ENCODE measurements at places on chromosomes 12 and 14.

DNA sequence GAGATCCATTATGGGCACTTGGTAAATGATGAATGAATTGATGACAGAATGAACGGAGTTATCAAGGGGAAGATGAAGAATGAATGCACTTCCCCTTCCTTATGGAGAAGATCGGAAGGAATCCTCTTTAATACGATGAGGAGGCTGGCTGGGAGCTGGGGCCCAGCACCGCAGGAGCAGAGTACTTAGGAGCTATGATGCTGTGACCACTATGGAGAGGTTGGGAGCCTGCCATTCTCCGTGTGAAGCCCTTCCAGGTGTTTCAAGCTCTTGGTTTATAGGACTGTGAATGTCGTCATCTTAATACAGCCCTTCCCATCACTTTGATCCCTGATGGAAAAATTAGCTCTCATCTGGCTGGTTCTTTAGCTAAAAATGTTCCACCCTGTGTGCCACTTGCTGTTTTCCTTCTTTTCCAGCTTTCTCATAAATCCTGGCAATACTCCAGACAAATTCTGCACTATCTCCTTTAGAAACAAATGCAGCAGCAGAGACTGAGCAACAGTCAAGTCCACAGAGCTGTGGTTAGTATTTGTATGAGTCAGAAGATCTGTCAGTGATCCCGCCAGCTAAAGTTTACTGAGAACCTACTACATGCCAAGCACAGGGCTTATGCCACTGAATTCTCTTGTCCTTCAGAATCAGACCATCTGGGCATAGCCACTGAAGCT, 263.1 kb upstream of the CRY1 start:
- no peak for DNase-seq

DNA sequence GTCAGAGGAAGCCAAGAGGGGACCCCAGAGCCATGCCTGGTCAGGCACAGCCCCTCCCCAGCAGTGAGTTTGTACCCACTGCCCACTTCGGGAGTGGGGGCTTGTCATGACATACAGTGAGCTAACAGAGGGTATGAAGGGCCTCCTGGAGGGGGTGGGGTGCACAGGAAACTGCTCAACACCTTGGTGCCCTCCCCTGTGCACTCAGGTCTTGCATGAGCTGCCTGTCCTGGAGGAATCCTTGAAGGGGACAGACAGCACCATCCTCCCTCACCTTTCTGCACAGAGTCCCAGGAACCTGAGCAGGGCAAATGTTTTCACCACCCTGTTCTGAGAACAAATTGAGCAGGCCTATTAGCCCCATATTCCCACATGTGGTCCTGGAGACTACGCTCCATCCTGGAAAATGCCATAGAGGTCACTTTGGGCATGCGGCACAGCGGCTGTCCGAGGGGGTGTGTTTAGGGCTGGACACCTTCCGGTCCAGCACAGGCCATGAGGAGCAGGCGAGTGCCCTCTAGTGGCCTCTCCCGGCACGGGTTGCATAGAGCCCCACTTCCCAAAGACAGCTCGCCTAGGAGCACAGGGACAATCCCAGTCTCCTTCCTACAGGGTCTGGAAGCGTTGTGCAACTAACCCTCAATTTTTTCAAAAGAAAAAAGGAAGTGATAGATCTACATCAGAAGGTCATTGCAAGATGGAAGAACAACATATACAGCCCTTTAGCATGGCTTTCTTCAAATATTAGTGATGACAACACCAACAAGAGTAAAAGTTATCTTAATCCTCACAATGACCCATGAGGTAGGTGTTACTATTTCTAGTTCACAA, 31.9 kb upstream of the ZFP36L1 start:
- no peak for DNase-seq

DNA sequence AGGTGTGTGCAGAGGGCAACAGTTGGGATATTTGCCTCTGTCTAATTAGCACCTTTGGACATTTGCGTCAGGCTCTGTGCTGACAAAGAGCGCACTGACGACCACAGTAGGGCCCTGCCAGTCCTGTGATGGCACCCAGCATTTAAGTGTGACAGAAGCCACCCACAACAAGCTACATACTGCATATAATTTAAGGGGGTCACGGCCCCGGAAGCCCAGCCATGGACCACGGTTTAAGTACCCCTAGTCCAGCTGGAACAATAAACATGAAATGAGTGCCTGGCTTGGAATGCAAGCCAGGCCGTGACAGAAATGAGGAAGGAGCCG, 16.8 kb upstream of the DYNC1H1 start:
- DNase-seq: no peak

GRCh38 chr14:99872786-99873440, 79.7 kb downstream of the EML1 start:
- DNase-seq: no peak

DNA sequence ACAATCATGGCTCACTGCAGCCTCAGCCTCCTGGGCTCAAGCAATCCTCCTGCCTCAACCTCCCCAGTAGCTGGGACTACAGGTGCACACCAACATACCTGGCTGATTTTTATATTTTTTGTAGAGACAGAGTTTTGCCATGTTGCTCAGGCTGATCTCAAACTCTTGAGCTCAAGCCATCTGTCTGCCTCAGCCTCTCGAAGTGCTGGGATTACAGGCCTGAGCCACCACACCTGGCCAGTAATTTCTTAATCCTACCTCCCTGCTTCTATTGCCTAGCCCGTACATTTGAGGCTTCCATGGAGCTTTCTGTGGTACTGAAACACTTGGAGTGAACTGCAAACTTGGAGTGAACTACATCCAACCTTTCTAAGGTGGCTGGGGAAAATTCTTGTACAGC, 20.7 kb downstream of the SLC35E3 start:
- no peak for DNase-seq

DNA sequence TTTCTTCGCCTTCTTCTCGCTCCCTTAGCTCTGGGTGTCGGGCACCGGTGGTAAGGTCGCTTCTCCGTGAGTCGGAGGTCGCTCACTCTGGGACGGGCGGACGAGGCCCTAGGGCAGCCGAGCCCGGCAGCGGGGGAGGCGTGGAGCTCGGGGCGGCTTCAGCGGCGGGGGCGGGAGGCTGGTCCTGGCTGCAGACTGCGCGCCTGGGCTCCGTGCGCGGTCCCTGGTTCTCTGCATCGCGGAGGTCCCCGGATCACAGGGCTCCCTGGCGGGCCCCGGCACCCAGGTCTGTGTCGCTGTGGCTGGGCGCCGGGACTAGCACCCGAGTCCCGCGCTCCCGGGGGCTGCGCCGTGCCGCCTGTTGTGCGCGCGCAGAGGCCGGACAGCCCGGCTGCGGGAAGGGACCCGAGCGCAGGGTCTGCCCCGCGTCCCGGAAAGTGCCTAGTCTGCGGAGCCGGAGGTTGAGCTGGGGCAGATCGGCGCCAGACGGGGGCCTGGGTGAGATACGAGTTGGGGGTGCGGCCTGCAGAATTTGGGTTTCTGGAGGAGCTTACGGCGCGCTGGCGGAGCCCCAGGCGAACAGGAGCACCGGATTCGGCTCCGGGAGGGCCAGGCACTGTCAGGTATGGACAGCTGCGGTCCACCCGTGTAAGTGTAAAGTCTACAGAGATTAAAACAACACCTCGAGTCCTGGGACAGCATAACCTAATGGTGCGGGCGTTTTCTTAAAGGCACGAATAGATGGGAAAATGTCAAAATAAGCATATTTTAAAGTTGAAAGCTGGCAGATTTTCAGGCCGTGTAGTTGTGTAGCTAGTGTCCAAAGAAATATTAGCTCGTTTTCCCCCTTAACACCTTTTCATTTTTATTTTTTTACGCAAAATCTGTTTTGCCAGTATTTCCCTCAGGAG, 713 bp downstream of the FRMD6 start:
- no peak for DNase-seq

- no peak for DNase-seq
These were observed 235.8 kb upstream of the TMTC1 start for GRCh38 chr12:30019366-30020140.

DNA sequence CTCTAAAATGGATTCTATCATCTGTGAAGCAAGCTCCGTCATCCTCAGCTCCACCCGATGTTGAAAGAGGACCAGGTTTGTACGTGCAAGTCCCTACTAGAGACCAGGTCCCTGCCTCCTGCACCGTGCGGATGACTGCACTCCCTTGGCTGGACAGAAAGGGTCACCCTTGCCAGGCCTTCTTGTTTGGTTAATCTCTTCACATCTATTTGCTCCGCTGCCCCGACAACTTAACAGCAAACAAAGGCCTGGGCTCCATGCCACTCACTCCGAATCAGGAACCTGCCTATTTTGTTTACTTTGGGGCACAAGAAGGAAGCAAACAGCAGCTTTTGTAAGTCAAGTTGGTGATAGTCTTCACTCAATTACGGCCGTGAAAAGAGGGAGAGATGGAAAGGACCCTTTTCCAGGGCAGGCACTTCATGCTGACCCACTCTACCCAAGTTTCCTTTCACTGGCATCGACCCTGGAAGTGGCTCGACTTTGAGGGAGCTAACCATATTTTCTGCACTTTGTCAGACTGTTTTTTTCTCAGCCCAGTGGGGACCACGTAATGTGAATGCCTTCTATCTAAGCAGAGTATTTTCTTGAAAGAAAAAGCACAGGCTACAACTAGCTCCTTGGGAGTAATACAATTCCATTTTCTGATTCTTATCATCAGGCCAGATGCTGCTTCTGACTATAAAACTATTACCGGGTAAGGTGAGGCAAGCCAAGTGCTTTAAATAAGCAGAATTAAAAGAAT, 202.6 kb downstream of the FOXN3 start:
- no peak for DNase-seq

DNA sequence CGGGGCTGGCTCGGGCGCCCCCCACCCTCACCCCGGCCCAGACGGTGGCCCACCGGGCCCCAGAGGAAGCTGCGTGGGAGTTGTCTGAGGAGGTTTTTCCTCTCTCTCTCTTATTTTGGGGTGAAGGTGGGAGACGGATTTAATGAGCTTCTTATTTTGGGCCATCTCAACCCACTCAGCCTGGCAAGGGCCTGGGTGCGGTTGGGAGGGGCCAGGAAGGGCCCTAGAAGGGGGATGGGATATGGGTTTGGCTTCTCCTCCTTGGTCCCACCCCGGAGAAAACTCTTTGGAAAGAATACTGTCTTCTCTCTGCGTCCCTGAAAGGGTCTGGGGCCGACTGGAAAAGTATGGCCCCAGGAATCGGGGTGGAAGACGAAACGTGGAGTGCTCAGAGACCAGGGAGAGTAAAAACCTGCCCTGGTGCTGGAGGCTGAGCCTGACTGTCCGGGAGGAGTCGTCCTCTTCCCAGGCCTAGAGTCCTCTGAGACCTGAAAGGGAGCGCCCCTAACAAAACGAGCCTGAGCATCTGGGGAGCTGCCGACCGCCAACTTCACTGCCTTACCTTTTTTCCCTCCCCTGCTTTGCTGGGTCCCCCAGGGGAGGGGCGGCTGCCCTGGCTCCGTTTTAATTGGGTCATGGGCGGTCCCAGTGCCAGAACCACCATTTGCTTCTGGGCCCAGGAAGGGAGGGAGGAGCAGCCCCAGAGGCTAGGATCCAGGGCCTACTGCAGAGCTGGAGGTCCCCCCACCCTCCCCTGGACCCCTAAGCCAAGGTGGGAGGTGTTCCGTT, 1.6 kb downstream of the MMP14 start:
- DNase-seq: no peak

DNA sequence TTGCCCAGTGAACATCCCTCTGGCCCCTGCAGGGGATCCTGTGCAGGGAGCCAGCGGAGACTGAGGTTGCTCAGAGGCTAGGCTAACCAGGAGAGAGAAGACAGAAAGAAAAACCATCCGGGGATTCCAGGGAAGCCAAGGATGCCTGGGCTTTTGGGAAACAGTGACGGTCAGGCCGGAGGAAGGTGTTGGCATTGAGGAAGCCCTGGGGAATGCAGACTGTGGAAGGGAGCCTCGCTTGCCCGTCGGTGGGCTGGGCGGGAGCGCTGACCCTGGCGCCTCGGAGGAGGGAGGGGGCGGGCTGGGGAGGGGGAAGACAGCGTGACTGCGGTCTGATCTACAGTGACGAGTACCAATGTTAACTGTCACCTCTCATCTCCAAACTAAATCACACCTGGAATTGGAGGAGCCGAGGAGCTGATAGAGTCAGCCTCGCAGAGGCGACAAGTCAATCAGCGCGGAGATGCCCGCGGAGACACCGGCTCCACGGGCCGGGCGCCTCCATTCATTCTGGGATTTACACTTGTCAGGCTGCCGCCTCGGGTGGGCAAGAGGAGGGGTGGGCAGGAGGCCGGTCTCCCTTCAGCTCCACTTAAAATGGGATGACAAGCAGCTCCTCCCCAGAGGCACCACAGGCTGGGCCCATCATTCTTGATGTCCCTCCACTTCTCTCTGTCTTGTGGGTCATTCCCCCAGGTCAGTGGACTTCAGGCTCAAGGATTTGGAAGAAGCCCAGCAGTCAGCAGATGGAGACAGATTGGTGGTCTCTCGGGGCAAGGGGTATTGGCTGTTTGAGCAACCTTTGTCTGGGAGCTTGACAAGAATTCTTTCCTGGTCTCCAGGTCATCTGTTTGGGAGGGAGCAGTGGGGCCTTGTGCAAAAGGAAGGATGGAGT, 20.4 kb upstream of the GPATCH2L start:
- no peak for DNase-seq

- peak; percentile 74 for DNase-seq
These were observed at the start of gene HOXC10 for GRCh38 chr12:53984901-53985691. HOXC10 (plus strand) TSS chr12:53985146; CDS start chr12:53985260, 114 bp downstream.

- no peak for DNase-seq
These were observed 27.7 kb upstream of the TSPAN11 start for GRCh38 chr12:30898846-30899245.

DNA sequence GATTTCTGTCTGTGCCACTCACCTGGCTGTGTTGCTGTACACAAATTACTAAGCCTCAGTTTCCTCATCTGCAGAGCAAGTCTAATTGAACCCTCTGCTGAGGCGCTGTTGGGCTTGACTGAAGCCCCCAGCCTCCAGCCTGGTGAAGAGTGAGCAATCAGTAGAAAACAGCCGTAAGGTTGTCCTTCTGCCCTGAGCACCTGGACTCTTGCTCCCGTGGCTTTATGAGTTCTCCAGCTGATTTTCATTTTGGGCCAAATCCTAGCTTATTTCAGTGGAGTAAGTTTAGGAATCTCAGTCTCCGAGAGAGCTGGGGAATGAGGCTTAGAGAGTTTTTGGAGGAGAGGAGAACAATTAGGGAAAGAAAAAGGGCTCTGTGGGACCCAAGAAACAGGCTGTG, 133.9 kb upstream of the EVL start:
- DNase-seq: no peak

GRCh38 chr12:132329036-132329719, at the start of gene GALNT9:
GALNT9 (minus strand) TSS chr12:132329589; CDS start chr12:132329203, 386 bp downstream.
- DNase-seq: no peak

DNA sequence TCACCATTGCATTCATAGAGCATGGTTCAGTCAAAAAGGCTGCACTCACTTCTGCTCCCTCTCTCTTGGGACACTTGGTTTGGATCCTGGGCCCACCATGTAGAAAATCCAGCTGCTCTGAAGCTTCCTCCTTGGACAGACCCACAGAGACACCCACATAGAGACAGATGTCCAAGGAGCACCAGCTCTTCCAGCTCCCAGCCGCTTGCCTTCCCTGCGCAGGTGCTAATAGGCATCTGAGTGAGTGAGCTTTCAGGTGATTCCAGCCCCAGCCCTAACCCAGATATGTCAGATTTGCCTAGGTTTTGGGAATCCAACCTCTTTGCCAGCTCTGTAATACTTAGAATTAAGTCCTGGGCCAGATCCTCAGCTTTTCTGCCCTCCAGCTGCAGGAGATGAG, 38.6 kb downstream of the DLK1 start:
- no peak for DNase-seq
